ENCODE measurements at places on chromosomes 16 and 17.
A peak's percentile ranks its signal among the peaks of the same experiment; 100 is the strongest.

DNA sequence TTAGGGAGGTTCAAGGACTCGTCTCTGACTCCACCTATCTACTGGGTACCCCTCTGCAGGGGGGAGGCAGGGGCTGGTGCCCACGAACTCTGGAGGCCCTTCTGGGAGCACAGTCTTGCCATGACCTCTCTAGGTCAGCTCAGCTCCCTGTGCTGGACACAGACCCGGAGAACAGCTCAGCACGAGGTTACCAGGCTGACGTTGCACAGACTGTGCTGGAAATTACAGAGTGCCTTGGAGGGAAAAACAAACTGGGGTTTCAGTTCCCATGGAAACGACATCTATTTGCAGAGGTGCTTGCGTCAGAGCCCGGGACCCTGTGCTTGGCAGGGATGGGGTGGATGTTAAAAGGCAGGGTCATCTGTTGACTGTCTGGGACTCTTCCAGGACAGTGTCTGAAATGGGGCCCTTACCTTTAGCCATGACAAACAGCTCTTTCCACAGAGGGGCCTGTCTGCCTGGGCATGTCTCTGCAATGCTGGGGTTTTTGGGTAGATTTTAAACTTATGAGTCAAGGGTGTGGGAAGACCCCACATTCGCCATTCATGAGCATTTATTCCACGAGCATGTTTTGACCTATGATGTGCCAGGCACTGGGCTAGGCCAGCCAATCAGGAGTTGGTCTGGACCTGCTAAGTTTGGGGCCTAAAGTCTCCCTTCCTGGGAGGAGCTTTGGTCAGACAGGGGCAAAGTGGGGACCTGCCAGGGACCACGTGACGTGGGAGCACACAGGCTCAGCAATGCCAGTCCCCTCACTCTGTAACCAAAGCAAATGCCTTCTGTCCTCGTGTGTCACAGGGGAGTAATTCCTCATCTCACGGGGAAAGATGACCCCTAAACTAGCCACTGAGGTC is 22.5 kb downstream of the CCR7 start:
- DNase-seq = no peak

DNA sequence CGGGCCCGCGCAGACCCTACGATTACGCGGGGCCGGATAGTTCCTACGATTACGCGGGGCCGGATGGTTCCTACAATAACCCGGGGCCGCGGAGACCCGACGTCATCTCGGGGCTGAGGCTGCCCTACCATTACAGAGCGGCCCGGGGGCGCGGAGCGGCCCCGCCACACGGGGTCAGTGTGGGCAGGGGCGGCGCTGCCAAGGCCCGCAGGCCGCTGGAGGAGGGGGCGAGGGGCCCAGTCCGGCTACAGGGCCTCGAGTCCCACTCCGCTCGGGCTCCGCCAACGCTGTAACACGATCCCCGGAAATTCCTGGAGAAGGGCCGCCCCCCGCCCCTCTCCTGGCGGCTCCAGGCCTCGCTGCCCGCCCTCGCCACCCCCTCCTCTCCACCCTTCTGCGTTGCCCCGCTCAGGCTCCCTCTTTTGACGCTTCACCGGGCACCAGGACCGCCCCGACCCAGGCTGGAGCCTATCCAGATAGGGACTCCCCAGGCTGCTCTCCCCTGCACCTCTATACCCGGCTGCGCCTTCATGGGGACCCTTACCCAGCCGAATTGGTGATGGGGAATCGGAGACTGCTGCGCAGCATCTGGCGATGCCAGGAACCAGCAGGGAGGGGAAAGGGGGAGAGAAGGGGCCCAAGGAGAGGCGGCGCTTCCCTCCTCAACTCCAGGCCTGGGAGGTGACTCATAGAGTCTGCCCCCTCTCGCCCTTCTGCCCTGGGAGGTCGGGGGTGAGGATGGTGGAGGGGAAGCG is at the start of gene RAB34:
Gene RAB34 (minus strand): TSS at position 291 of the 755 bp plus-strand sequence. CDS start 602 bp downstream, outside the sequence.
- DNase-seq = no peak

GRCh38 chr17:7852919-7853690 is 1.8 kb upstream of the TMEM88 start:
- no peak for DNase-seq

DNA sequence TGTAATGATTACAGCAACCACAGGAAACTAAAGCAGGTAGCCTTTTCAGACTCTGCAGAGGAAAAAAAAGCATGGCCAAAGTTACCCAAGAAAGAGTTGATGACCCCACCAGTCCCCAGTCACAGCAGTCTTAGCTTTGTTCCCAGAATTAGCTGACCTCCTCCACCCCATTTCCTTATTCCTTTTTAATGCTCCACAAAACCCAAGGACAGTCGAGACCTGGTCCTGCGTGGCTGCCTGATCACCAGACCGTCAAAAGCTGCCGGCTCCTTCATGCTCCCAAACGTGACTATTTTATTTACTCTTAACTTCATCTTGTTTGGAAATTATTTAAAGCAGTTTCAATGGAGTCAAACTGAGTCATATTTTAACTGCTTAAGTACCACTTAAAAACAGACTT is 28.7 kb upstream of the MED9 start:
- DNase-seq = no peak

DNA sequence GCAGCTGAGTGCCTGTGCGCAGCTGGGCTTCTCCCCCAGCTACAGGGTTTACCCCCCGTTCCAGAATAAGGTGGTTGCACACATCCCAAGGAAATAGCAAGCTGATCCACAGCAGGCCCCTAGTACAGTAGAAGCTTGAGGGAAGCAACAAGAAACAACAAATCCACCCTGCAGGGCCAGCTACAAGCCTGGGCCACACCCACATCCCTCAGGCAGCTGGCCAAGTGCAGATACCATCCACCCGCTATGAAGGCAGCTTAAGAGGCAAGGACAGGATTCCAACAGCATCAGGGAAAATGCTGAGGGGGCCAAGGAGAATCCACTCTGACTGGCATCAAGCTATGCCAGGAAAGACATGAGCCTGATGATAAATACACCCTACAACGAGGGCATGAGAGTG is 66.9 kb upstream of the RCVRN start:
- peak; percentile 57 for DNase-seq

- no peak for DNase-seq
Measured at GRCh38 chr16:29738514-29738913, 7.3 kb downstream of the C16orf54 start.

GRCh38 chr16:62130101-62130500 is 93.9 kb upstream of the CDH8 start:
- DNase-seq = no peak

DNA sequence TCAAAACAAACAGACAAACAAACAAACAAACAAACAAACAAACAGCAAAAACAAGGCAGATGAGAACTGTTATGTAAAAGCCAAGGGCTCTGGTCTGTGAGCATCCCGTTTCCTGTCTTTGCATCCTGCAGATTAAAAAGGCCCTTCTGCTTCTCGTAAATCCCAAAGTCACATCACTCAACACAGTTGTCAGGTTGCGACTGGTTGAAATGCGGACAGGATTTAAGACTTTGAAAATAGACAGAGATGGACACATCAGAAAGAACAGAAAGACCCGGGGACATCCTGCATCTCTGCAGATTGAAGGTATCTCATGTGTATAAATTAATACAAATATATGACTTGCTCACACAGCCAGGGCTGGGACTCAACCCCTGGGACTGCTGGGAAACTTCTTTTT is 18.2 kb upstream of the TMC7 start:
- DNase-seq = no peak

DNA sequence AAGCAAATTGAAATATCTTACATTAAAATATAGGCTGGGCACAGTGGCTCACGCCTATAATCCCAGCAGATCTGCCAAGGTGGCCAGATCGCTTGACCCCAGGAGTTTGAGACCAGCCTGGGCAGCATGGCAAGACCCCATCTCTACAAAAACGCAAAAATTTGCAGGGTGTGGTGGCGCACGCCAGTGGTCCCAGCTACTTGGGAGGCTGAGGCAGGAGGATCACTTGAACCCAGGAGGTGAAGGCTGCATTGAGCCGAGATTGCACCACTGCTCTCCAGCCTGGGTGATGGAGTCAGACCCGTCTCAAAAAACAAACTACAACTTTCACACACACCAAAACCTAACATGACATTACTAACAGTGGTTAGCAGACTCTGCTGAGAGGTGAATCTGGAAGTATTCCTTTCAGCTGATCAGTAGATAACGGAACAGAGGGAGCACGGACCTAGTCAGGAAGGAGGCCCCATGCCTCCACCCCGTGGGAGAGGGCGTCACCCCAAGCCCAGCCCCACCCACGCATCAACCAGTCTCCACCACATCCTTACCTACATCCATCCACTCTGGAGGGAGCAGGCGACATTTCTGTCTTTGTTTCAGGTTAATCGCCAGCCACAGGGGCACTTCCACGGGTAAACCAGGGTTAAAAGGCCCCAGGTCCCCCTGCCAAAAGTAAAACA is 1.7 kb downstream of the GINS2 start:
- DNase-seq = peak; percentile 24

- DNase-seq = no peak
Measured at GRCh38 chr17:31286587-31286986, 10.5 kb downstream of the OMG start.

GRCh38 chr17:44655983-44656710 is at the start of gene MEIOC:
MEIOC (plus strand) TSS chr17:44656468; CDS start chr17:44656614, 146 bp downstream.
- DNase-seq = peak; percentile 58

GRCh38 chr16:11528053-11528452 is 58.7 kb downstream of the LITAF start:
- no peak for DNase-seq

DNA sequence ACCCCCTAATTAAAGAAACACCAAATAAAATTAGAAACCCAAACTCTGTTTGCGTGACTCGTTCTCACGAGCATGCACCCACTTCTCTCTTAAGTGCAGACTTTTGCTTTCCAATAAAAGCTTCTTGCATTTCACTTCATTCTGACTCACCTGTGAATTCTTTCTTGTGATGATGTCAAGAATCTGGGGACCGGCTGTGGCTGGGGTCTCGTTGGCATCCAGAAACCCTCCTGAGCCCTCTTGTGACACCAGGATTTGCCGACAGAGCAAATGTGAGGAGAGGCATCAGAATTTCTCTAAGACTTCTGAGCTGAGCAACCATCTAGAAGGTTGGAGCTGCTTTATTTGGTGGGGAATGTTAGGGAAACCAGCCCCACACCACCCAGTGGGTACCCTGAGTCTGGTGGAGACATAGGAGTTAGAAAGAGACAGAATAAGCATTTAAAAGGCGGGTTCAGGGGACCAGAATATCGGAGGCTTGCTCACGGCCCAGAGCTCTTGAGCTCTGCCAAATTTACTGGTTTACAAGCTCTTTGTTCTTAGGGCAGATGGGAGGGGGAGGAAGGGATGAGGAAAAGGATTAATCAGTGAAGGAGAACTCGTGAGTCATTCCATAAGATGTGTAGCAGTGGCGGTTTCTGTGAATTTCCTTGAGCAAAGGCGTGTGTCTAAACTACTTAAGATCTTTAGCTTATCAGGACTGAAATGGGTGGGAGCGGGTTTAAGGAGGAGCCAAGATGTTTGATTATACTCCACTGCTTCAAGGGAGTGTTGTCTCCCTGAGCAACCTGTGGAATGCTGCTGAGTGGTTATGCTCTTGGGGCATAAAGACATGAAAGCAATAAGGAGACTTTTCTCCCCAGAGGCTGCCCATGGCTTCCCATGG is 24.2 kb upstream of the TMC5 start:
- DNase-seq = no peak

DNA sequence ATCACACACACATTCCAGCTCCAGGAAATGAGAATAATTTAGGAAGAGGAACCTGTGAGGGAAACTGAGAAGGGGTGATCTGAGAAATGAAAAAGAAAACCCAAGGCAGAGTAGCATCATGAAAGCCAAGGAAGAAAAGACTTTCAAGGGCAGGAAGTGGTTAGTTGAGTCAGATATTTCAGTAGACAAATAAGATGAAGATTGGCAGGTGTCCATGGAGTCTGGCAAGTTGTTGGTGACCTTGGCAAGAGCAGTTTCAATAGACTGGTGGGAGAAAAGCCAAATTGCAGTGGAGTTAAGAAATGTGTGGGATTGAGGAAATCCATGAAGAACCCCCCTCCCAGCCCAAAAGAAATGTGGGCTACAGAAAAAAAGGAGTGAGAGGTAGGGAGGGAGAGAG is 10.7 kb downstream of the GNAO1 start:
- no peak for DNase-seq

DNA sequence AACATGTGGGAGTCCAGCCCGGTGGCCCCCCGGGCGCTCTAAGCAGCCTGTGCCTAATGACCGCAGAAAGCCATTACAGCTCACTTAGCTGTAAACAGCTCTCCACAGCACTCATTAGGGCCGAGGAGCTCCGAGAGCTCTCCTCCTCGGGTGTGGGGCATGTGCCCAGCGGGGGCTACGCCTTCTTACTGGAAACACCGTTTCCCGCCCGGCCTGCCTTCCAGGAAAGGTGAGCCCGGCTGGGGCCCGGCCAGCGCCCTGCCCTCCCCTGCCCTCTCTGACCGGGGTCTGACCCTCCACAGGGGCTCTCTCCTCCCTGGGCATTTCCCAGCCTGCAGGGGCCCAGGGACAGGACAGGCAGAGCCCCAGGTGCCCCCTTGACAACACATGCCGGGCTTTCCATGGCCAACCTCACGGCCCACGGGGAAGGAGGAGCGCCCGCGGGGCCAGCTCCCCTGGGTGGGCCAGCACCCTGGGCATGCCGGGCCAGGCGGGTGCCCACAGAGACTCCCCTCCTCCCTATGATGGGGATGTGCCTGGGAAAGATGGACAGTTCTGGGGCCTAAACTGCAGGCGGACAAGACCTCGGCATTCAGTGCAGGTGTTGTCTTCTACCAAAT is 72.6 kb downstream of the SDK2 start:
- DNase-seq = no peak

GRCh38 chr16:68113059-68113761 is 28.0 kb downstream of the NFATC3 start:
- no peak for DNase-seq

DNA sequence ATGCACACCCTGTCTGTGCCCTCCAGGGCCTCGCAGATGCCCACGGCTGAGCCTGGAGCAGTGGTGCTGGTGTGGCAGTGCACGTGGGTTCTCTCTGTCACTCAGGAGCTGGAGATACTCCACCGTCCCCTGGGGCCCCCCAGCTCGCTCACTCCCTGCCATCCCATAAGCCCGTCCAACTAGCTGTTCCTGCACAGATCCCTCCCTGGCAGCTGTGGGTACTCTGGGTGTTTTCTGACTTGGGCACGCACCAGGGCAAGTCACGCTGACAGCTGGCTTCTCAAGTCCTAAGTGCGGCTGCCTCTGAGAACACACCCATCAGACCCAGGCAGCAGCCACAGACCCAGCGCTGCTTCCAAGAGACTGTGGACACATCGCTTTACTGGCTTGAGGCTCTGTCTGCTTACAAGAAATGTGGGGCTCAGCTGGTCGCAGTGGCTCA is 25.4 kb upstream of the ITGB4 start:
- DNase-seq = no peak

- no peak for DNase-seq
Measured at GRCh38 chr16:51419768-51420167, 268.7 kb upstream of the SALL1 start.

GRCh38 chr16:74926805-74927204 is 58.1 kb downstream of the WDR59 start:
- DNase-seq = no peak

Measured in hematopoietic multipotent progenitor cell treated with erythropoietin and hydrocortisone succinate and interleukin-3 and kit ligand, for 8 days (in vitro differentiated cells).